Activated CD4-positive, alpha-beta T cell treated with anti-CD3 and anti-CD28 coated beads for 4 hours (primary cell): ENCODE measurements at places on chromosomes 11 and 22.

DNA sequence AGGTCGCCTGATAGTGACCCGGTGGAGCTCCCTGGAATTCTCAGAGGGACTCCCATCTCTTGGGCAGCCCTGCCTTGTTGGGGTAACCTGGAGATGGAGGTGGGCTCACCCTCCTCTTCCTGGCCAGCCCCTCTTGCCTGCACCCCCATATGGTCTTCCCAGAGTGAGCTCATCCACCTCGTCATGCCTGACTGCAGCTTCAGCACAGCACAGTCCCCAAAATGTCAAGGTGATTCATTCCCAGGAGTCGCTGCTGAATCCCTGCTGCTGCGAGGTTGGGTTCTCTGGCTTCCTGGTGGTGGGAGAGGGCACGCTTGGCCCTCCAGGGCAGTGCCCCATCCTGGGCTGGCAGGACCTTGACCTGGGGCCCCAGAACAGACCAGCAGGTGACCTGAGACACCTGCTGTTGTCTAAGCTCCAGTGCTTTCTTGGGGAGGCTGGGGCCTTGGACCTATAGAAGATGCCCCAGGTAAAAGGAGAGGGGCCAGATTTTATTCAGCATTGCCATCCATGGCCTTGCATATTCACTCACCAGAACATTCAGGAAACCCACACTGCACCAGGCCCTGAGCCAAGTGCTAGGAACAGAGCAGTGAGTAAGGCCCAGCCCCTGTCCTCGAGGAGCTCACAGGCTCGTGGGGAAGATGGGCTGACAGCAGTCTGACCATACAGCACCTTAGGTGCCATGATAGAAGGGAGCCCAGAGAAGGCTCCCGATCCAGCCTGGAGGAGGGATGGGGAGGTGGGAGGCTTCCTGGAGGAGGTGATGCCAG lies 72.9 kb downstream of the CACNA1I start:
- DNase-seq: no peak

DNA sequence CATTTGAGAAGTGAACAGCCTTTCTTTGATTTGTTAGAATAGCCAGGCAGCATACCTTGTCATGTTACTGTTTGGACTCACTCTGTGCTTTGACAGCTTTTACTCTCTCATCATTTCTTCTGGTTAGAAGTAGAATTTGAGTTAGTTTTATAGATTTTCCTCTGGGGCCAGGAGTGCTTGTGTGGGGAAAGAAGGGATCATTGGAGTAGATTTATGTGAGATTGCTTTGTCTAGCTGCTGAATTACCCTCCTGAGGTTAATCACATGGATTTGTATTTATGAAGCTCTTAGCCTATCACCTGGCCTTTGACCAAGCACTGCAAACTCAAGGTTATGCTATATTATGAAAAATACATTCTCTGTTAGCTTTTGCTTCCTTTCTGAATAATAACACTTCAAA lies 54.3 kb downstream of the SWAP70 start:
- no peak for DNase-seq

DNA sequence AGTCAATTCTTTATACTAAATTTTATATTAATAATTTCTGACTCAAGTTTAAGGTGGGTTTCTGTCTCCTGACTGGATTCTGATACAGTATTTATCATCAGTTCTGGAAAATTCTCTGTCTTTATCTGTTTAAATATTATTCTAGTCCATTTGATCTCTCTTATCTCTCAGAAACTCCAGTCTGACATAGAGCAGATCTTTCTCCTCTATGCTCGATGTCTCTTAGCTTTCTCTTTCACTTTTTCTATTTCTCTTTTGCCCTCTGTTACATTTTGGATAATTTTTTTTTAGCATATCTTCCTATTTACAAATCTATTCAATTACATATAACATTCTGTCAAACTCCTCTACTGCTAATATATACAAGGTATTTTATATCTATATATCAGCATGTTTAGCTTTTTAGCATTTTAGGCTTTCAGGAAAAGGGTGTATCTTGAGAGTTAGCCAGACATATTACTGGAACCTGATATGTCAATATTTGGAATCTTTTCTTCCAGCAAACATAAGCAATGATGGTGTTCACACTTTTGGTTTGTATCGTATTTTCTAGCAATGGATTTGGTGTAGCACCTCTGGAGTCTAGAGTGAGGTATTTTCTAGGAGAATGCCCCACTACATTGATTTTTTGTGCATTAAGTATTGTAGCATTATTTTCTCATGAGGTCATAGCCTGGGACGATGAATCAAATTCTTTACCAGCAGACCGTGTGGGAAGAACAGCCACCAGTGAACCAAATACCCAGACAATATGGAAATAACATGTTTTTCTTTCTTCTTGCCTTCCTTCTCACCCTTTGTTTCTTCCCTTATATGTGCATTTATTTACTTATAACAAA lies 4.1 kb upstream of the NNMT start:
- no peak for DNase-seq

GRCh38 chr22:46537946-46538813 lies 760 bp upstream of the CELSR1 start:
- DNase-seq: no peak

DNA sequence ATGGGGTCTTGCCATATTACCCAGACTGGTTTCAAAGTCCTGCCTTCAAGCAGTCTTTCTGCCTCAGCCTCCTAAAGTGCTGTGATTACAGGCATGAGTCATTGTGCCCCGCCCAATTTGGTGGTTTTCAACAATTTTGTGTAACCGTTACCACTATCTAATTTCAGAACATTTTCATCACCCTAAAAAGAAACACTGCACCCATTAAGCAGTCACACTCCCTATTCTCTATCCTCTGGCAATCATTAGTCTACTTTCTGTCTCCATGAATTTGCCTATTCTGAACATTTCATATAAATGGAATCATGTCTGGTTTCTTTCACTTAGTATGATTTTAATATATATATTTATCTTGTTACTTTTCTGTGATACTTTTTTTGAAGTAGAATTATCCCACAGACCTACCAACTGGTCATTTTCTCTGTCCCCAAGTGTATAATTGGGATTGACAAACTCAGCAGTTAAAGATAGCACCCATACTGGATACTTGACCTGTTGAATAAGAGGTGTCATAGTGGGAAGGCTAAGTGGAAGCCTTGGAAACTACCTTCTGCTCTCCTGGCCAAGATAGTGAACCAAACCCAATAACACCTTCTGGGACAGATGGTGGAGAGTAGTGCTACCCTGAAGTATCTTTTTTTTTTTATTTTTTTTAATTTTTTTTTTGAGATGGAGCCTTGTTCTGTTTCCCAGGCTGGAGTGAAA lies 64.8 kb downstream of the STIM1 start:
- peak; percentile 68 for DNase-seq

- no peak for DNase-seq
Observed at GRCh38 chr11:959027-959426, 33.4 kb downstream of the AP2A2 start.

DNA sequence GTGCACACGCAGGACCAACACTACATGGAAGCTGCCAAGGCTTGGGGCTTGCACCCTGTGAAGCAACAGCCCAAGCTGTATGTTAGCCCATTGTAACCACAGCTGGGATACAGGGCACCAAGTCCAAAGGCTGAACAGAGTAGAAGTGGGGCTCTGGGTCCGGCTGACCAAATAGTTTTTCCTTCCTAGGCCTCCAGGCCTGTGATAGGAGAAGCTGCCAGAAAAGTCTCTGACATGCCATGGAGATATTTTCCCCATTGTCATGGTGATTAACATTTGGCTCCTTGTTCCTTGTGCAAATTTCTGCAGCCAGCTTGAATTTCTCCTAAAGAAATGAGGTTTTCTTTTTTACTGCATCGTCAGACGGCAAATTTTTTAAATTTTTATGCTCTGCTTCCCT lies 941.2 kb downstream of the FAM181B start:
- no peak for DNase-seq

DNA sequence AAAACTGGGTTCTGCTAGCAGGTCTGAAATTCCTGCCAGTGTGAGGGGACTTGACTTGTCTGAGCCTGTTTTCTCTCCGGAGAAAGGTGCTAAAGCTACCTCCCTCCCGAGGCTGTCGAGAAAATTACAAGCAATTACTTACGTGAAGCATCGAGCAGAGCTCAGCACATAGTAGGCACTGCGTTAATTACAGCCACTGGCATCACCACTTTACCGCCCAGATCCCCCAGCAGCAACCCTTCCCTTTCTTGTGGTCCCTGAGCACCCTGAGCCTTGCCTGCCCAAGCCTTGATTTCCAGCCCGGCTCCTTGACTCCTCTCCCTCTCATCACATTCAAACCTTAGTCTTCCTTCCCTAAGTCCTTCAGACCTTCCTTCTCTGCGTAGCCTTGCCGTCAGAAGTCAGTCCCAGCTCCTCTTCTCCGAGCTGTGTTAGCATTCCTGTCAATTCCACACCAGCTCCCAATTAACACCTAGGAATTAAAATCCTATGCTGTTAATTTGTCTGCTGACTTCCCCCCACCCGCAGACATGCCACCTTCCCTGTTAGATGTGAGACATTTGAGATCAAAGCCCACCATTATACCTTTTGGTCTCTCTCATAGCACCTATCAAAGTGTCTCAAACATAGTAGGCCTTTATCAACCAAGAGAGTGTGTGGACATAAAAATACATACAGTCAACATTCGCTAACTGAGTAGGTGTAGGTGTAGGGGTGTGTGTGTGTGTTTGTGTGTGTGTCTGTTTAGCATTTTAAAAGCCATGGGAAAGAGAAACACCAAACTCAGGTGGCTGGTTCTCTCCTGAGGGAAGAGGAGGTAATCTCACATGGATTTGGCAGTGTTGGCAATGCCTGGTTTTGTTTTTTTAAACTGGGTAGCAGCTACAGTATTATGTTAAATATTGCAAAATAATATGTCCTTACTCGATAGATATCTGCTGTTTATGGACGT lies 2.8 kb upstream of the KCNJ5 start:
- no peak for DNase-seq

GRCh38 chr22:49779853-49780697 lies 47.6 kb downstream of the BRD1 start:
- no peak for DNase-seq

DNA sequence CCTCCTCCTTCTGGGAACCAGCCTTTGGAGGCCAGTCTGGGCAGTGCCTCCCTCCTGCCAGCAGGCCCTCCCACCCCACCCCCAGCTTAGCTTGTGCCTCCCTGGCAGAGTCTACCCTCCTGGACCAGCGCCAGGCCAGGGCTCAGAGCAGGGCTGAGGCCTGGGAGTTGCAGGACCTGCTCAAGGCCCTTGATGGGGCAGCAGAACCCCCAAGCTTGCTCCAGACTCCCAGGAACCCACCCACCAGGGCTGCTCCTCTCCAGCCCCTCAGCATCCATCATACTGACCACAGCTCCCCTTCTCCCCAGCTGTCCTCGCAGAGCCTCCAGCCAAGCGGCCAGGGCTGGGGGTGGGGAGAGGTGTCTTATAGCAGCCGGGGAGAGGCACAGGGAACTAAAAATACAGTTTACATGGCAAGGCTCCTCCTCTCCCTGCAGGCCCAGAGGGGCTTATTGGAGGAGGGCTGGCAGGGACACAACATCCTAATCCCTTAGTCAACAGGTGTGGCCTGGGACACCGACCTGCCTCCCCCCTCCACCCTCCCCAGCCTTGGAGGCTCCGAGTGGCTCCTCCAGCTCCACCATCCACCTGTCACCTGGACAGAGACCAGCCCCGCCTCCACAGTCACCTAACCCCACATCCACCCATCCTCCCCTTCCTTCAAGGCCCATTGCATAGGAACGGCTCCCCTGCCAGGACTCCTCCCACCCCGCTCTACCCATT lies 5.2 kb upstream of the MB start:
- no peak for DNase-seq

GRCh38 chr11:35323076-35323868 lies 96.1 kb downstream of the SLC1A2 start:
- no peak for DNase-seq

DNA sequence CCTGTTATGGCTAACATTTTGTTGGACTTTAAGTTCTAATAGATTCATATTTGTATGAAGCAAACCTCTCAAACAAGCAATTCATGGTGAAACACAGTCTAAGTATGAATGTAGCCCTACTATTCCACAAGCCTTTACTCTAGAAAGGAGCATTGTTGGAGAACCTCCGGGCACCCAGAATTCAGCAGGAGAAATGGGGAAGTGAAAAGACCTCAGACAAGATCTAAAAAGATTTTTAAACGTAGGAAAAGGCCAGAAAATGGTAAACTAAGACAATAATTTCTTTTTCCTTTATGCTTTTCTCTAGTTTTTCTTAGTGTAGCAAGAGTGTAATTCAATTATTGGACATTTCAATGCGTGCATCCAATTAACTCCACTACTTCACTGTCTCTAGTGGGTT lies 426.4 kb downstream of the INSC start:
- no peak for DNase-seq

DNA sequence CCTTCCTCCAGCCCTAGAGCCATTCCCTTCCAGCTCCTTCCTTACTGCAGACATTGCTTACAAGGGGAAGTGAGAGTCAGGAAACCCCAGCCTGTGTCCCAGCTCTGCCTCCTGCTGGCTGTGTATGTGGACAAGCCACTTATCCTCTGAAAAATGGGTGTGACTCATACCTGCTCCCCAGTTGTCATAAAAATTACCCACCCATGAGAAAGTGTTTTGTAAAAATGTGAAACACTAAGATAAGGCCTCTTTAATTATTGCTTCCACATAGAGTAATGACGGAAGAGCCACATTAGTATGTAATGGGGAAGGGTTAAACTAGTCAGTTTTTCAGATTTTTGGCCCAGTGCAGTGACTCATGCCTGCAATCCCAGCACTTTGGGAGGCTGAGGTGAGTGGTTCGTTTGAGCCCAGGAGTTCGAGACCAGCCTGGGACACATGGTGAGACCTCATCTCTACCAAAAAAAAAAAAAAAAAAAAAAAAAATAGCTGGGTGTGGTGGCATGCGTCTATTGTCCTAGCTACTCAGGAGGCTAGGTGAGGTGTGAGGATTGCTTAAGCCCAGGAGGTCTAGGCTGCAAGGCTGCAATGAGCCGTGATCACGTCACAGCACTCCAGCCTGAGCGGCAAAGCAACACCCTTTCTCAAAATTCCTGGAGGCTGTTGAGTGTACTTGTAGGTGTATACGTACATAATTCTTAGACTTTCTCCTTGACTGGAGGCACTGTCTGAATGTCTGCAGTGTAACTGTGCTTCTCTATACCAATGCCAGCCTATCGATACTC lies 84.9 kb downstream of the CTTN start:
- DNase-seq: no peak

DNA sequence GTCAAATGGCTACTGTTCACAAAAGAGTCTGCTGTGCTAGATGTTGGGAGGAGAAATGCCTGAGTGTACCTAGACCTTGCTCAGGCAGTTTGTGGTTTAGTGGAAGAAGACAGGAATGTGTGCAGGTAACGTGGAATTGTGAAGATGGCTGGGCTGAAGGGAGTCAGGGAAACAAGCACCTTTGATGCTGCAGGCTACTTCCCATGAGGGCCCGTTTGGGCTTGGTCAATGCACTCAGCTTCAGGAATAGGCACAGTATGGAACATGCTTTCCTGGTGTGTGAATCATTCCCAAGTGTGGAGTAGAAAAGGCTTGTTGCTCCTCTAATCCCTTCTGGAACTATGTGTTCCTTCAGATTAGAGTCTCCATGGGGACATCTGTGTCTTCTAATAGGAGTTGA lies 318.3 kb upstream of the MTNR1B start:
- DNase-seq: no peak

DNA sequence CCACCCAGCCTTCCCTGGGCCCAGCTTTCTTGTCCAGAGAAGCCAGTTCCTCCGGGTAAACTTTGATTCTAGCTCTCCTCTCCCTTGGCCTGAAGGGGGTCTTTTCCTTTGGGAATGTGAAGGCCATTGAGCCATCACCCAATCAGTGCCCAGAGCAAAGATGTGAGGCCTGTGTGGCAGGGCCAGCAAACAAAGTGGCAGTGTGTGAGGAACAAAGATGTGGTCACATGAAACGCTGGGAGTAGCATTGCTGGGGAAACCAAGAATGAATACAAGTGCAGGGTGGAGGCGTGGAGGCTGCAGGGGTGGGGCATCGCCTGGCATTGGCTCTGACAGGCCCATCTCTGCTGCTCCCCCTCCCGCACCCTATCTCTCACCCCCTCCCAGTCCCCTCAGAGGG lies 91.9 kb upstream of the BID start:
- DNase-seq: no peak
